CD4-positive, alpha-beta T cell treated with Interleukin-12 subunit alpha and Interleukin-12 subunit beta, for 1 hour (primary cell): ENCODE measurements at places on chromosomes 7 and 10.

DNA sequence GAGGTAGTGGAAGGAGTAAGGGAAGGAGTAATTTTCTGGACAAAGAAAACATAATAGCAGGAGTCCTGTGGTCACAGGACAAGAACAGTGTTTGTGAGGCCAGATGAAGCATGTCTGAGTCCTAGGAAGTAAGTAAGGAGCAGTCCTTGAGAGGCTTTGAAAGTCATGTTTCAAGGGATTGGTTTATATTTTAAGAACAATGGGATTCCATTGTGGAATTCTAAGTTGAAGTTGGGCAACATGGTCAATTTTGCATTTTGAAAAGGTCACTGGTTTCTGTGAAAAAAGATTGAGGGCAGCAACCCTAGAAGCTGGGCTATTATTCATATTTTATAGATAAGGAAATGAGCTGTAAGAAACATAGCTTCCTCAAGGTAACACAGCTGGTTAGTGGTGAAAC lies 10.8 kb upstream of the SLC25A28 start:
- DNase-seq = no peak

- DNase-seq = no peak
These were observed 352.0 kb downstream of the KCNMA1 start for GRCh38 chr10:77285529-77286182.

- DNase-seq = no peak
These were observed 94.1 kb downstream of the SH3PXD2A start for GRCh38 chr10:103761075-103761920.

GRCh38 chr10:124436191-124436638 lies 13.6 kb downstream of the NKX1-2 start:
- no peak for DNase-seq

GRCh38 chr7:145009876-145010275 lies 174.0 kb upstream of the TPK1 start:
- DNase-seq = no peak

DNA sequence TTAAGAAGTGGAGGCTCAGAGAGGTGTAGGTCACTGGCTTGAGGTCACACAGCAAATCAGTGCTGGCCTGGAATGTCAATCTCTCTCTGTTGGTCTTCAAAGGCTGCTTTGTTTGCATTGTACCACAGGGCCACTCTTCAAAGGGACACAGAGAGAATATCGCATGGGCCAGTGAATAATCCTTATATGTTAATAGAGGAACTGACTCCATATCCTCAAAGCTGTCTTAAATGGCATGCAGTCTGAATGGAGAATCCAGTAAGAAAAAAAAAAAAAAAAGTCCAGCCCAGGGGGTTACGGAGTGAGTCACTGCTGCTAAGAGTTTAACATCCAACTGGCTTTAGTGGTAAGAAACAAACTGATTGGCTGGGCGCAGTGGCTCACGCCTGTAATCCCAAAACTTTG lies 54.1 kb downstream of the NRAP start:
- no peak for DNase-seq

DNA sequence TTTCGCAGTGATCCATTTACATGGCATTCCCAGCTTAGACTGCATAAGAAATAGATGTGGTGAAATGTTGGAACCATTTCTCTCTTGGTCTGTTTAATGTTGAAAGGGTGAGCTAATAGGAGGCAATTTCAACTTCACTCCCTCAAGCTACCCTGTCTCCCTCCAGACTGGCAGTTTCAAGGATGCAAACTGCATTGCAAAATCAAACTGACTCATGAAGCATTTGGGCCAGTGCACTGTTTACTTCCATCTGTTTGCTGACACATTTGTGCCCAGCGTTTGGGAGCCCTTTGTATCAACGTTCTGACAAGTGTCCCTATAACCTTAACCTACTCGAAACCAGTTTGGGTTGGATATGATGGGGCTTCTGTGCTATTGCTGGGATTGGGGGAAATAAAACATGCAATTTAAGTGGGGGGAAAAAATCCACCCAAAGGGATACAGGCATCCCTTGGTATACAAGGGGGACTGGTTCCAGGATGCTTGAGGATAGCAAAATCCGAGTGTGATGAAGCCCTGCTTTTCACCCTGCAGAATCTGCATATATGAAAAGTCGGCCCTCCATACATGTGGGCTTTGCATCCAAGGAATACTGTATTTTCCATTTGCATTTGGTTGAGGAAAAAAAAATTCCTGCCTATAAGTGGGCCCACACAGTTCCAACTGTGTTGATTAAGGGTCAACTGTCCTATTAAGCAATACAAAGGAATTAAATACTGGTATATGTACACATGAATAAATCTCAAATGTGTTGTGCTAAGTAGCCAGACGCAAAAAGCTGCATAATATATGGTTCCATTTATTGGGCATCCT lies 15.6 kb downstream of the RHEB start:
- no peak for DNase-seq

DNA sequence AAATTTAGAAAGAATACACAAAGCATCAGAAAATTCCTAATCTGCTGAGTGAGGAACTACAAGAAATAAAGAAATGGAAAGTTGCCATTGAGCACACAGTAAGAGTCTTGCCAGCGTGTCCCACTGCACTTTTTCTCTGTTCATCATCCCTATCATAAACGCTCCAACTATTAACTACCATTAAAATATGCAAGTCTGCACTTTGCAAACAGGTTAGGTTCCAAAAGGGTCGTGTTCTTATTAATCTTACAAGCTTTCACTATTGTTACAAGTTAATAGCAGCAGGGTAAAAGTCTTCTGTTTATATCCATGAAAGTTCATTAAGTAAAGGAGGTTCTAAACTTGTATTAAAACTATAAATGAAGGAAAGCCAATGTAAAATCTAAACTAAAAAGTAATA lies 5.2 kb upstream of the JMJD1C start:
- no peak for DNase-seq

GRCh38 chr10:2914741-2915140 lies 152.6 kb upstream of the PFKP start:
- no peak for DNase-seq

DNA sequence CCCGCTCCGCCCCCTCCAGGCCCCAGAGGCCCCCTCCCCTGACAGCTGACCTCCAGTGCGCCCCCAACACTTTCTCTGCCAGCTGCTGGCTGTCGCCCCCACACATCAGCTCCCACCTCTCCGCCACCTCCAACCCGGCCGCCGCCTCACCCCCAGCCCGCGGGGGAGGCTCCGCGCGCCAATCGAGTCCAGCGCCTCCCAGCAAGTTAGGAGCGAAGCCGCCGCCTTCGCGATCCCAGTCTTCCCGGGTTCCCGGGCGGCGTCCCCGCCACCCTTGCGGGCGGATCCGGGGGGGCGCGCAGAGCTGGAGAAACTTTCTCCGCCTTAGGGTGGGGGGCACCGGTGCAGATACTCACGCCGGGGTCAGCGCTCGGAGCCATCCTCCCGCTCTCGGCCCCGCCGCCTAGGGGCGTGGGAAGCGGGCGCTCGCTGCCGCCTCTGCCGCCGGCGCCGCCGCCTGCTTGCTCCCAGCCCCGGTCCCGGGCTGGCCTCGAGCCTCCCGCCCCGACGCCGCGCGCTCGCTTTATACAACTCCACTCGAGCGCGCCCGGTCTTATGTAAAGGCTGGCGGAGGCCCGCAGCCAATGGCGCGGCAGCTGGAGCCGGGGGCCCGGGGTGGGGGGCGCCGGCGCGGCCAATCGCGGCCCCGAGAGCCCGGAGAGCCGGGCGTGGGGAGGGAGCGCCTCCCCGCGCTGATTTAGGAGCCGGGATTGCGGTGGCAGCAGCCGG lies at the start of gene CRTAC1:
Gene CRTAC1 (minus strand): TSS at position 529 of the 729 bp plus-strand sequence. CDS start 149 bp downstream, at position 380.
- DNase-seq = no peak

- DNase-seq = no peak
These were observed 10.4 kb downstream of the CALML3 start for GRCh38 chr10:5534880-5535856.

GRCh38 chr7:135714534-135715009 lies 13.4 kb downstream of the SLC13A4 start:
- no peak for DNase-seq

DNA sequence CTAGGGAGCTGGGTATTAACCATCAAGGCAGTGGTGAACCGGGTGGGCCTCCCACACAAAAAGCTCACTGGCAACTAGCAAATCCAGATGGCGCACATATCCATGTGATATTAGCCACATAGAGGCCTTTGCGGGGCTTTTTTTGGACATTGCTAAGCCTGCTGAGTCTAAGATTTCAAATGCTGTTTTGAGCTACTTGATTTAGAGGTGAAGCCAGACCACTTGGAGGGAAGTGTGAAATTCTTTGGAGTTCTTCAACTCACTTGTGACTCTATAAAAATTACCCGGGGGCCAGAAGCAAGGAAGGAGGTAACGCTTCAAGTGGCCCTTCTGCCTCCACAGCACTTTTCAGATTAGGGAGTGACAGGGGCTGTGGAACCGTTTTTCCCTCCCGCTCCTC lies 619.8 kb upstream of the GALNT17 start:
- no peak for DNase-seq

- DNase-seq = no peak
These were observed 50.0 kb upstream of the HGF start for GRCh38 chr7:81819861-81820260.

- peak; percentile 31 for DNase-seq
These were observed 316.5 kb downstream of the ADARB2 start for GRCh38 chr10:1420661-1421362.

- DNase-seq = no peak
These were observed 9.9 kb upstream of the NPVF start for GRCh38 chr7:25238066-25238725.

- no peak for DNase-seq
These were observed 445.3 kb upstream of the MGMT start for GRCh38 chr10:129021594-129022304.

DNA sequence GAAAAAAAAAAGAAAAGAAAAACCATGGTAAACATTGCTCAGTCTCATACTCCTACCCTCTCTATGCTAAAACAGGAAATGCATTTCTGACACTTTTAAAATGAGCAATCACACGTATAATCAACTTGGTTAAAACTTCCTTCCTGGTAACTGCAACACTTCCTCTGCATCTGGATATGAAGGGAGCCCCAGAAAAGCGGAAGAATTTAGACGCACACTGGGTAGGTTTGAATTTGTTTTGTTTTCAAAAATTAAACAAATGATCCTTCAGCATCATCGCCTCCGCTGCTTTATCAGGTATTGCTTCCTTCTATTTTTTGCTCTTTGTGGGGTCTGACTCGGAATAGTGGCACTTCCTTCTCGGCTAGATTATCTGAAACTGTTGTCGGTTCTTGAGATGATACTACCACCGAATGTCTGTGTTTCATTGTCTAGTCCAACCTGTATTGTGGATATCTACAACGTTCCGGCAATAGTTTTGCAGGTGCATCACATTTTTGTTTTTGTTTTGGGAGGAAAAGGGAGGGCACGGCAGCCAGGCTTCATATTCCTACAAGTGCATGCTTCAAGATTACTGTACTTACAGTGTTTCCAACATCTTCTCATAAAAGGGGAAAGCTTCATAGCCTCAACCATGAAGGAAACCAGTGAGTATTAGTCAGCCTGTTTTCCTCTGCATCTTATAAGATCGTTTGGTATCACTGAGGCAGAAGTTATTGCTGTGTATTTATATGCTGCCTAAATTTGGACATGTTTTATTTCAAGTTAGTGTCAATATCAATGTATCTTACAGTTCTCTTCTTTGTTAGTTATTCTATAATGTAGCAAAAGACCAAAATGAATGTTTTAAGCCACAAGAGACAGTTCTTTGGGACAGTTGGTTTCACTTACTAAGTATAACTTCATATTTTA lies at the start of gene PIK3CG:
Gene PIK3CG (plus strand): TSS at position 153 of the 912 bp plus-strand sequence. CDS start 2,280 bp downstream, outside the sequence.
- peak; percentile 68 for DNase-seq

DNA sequence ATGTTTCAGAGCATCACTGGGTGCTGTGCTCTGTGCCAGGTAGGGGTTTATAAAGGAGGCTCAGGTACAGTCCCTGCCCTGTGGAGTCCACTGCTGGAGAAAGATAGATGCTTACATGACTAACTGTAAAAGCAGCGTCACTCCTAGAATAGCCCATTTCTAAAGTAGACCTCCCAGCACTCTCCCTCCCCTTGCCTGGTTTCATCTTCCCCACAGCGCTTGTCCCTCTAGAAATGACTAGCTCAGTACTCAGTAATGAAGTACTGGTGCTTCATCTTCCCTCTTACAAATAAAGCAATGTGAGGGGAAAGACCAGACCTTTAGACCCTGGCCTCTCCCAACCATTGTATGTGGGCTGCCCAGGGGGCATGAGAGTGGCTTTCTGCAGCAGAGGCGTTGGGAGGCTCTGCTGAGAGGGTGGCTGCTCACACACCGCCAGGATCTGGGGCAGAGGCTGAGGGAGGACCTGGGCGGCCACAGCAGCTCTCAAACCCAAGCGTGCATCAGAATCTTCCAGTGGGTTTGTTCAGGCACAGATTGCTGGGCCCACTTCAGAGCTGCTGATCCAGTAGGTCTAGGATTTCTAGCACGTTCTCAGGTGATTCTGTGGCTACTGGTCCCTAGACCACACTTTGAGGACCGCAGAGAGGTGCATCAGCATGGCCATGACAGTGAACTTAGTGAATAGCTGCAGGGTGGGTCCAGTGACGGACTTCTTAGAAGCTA lies 110.3 kb upstream of the ANLN start:
- DNase-seq = no peak

- DNase-seq = no peak
These were observed 12.7 kb upstream of the EFCAB10 start for GRCh38 chr7:105594034-105594433.

DNA sequence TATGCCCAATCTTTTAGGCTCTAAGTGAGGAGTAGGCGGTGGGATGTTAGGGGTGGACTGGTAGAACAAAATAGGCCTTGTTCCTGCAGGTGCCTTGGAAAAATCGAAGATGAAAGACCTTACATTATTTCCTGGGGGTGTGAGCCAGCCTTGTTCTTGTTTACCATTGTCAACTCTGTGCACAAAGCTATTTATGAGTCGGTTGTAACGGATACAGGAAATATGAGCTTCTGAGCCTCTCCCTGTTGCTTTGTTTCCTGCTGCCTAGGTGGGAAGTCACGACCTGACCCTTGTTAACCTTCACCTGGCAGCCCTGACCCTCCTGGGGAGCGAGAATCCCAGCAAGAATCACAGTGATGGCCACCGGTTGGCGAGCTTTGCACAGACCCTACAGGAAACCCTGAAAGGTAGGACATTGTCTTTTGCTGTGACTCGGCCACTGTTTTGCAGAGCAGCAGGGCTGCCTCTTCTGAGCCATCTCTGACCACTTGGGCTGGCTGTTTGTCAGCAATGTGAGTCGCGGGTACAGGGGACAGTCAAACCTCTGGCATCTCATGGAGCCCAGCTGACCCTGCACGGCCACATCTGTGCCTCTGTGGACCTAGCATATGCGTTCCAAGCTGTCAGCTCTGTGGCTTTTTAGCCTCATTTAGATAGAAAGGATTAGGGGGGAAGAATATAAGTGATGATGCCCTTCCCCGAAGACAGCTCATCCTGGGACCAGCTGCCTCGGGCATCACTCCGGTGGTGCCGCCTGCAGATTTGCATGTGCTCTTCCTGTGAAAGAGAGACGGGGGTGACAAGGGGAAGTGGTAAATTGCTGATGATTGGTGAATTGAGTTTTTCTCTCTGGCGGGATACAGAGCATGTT lies 102.1 kb upstream of the ANLN start:
- peak; percentile 52 for DNase-seq

DNA sequence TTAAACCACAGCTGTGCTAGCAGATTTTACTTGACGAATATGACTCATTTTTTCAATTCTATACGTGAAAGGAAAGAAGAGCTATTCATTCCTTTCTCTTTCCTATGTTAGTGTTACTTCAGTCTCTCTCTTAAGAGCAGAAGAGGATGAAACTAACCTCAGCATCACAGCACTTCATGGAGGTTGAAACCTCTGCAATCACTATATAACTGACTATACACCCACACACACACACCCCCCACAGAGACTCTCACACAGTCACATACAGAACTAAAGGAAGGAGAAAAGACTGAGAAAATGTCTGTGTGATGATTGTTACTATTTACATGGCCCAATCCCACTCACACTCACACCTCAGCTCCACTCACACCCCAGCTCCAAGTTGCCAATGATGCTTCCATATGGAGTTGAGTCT lies 104.2 kb downstream of the KIF20B start:
- DNase-seq = no peak
